Skeletal muscle cell (primary cell): ENCODE measurements at places on chromosomes 4 and X.

DNA sequence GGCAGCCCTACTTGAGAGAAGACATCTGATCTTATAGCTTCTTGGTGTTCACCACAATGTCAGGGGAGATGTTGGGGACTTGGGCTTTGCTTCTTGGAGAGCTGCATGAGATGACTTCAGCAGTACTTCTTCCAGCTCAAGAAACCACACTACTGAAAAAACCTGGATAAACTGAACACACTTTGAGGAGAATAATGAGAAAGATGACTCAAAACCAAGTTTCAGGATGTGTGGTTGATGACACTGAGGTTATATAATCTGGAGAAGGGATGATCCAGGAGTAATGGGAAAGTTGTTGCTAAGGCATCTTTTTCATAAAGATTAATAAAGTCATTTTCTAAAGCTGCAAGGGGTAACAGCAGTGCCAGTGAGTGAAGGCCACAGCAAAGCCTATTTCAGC lies 58.4 kb upstream of the PNPLA4 start:
- DNase-seq: no peak

- DNase-seq: no peak
Measured at GRCh38 chr4:105748222-105748621, 39.6 kb downstream of the GSTCD start.

- no peak for DNase-seq
Measured at GRCh38 chrX:48490661-48491060, 14.7 kb downstream of the FTSJ1 start.

GRCh38 chr4:1347410-1347864 lies 429 bp downstream of the UVSSA start:
- peak; percentile 62 for DNase-seq

GRCh38 chr4:117971403-117971802 lies 62.9 kb upstream of the NDST3 start:
- no peak for DNase-seq

DNA sequence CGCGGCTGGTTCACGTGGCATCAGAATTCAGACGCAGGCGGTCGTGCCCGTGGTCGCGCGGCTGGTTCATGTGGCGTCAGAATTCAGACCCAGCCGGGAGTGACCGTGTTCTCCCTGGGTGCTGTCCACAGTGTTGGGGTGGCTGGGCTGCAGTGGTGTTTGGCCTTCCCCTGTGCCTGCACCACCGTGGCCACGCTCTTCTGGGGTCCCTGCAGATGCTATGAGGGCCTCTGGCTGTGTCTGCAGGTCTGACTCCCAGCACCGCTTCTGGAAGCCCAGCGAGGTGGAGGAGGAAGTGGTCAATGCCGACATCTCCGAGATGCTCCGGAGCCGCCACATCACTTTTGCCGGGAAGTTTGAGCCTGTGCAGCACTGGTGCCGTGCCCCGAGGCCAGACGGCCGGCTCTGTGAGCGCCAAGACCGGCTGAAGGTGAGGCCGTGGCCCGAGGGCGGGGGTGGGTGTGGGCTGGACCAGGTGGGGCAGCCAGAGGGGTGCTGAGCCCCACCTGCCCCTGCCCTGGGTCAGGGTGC lies 26.4 kb downstream of the NKX1-1 start:
- no peak for DNase-seq

- no peak for DNase-seq
Measured at GRCh38 chrX:16461968-16462367, 188.0 kb upstream of the S100G start.

GRCh38 chr4:7020290-7020689 lies 22.9 kb upstream of the TADA2B start:
- DNase-seq: no peak

- peak; percentile 41 for DNase-seq
Measured at GRCh38 chr4:141802333-141802732, 165.9 kb downstream of the IL15 start.

- no peak for DNase-seq
Measured at GRCh38 chrX:40385682-40386081, 195.1 kb upstream of the ATP6AP2 start.

DNA sequence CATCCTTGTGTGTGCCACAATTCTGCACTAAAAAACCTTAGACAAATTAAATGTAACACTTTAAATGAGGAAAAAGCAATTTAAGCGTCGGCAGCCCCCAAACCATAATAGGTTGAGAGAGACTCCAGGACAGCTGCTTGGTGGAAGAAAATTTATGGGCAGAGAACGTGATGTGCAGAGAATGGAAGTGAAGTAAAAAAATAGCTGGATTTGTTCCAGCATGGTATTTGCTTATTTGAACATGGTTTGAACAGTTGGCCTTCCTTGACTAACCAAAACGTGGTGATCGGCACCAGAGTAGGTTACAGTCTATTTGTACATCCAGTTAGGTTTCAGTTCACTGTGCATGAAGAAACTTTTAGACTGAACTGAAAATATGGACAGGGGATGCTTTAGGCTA lies 343.0 kb upstream of the CPEB2 start:
- no peak for DNase-seq

GRCh38 chr4:39032218-39033085 lies at the start of gene TMEM156:
TSS of gene TMEM156 (minus strand) at chr4:39032409. CDS start at chr4:39032313, 96 bp downstream.
- DNase-seq: no peak

GRCh38 chrX:3154386-3154975 lies 113.2 kb downstream of the ARSF start:
- DNase-seq: no peak

- DNase-seq: no peak
Measured at GRCh38 chr4:48862661-48863060, 31.8 kb downstream of the OCIAD1 start.

DNA sequence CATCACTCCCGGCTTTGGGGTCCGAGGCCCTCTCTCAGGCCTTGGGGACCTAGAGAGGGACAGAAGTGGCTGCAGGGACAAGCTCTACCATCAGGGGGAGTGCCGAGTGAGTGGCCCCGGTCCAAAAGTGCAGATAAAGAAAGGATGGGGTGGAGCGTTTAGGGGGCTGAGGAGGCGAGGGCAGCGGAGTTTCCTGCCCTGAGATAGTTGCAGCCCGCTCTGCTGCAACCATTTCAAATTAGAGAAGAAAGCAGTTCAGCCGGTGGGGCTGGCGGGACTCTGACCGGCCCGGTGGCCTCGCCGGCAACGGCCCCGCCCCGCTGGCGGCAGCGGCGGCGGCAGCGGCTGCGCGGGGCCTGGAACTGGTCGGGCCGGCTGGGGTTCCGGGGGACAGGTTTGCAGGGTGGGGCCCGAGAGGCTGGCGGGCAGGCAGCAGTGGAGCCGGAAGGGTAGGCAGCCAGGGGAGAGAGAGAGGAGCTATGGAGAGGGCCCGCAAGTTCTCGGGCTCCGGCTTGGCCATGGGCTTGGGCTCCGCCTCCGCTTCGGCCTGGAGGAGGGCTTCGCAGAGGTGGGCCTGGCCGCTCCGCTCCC lies 7.6 kb downstream of the DLG3 start:
- no peak for DNase-seq

DNA sequence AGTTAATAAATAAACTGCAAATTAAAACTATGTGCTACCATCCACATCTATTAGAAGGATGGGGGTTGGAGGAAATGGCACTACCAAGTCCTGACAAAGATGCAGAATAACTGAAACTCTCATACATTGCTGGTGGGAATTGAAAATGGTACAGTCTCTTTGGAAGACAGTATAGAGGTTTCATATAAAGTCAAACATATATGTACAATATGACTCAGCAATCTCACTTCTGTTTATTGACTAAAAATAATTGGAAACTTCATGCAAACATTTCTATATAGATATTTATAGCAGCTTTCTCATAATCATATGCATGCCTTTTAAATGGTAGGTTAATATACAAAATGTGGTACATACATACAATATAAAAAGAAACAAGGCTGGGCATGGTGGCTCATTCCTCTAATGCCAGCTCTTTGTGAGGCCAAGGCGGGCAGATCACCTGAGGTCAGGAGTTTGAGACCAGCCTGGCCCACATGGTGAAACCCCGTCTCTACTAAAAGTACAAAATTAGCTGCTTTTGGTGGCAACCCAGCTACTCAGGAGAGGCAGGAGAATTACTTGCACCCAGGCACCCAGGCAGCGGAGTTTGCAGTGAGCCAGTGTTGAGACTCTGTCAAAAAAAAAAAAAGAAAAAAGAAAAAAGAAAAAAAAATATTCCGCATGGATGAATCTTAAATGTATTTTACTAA lies 225.0 kb upstream of the CXXC4 start:
- DNase-seq: no peak

- no peak for DNase-seq
Measured at GRCh38 chrX:26722666-26723428, 506.9 kb downstream of the MAGEB5 start.

GRCh38 chrX:54407266-54407665 lies 32.9 kb upstream of the TSR2 start:
- DNase-seq: no peak

DNA sequence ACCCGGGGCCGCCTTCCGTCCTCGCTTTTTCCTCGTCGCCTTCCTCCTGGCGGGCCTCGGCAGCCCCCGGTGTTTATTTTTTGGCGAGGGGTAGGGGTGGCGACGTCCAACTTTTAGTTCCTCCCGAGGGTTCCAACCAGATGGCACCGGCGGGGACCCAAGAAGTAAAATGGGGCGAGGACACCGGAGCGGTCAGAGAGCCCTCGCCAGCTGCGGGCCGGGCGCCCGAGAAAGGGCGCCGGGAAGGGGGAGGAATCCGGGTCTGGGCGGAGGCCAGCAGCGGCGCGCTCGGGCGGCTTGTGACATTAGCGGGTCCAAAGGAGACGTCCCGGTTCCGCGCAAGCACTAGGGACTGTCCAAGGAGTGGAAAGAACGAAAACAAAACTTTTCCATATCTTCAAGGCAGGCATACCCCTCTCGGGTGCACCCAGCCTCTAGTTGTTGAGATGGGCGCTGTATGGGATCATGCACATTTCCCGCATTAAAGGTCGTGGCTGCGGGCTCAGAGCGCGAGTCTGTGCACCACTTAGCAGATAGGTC lies 691 bp upstream of the USP46 start:
- no peak for DNase-seq

GRCh38 chr4:114613560-114613959 lies 15.0 kb downstream of the UGT8 start:
- DNase-seq: no peak

DNA sequence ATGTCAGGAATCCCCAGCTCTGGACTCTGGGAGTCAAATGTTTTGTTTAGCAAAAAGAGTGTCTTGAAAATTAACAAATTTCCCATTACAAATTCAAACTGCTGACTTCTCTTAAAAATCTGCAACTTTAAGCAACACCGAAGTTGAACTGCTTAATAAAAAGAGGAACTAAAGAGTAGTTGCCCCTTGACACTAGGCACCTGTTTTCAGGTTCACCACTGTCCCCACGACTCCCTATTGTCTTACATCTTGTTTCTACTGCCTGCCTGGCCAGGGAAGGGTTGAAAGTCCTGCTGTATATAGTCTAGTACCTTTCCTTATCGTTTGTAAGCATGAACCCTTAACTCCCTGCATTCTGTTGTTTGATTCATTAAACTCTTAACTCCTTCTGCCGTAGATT lies 173.9 kb downstream of the SCFD2 start:
- no peak for DNase-seq

- no peak for DNase-seq
Measured at GRCh38 chr4:108532738-108533137, 87.6 kb upstream of the RPL34 start.

- peak; percentile 2 for DNase-seq
Measured at GRCh38 chrX:69387567-69388487, 116.3 kb upstream of the NALF2 start.

- no peak for DNase-seq
Measured at GRCh38 chrX:46710425-46710824, 48.5 kb downstream of the SLC9A7 start.

DNA sequence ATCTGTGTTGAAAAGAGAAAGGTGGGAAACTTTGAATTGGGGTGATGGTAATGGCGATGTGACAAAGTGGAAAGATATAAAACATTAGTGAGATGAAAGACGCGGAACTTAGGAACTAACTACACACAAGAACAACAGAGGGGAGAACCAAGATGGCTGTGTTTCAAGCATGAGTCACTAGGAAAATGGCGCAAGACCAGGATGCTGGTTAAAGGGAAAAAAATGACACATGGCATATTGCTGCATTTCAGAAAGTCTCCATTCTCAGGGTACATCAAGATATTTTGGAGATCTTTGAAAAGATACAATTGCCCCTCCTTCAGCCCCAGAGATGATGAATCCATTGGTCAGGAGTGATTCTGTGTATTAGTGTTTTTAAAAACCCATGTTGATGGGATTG lies 164.4 kb downstream of the FBXO8 start:
- peak; percentile 68 for DNase-seq

GRCh38 chr4:22573641-22574040 lies 57.8 kb upstream of the ADGRA3 start:
- DNase-seq: no peak

GRCh38 chr4:150069353-150069752 lies 8.9 kb upstream of the DCLK2 start:
- DNase-seq: no peak

DNA sequence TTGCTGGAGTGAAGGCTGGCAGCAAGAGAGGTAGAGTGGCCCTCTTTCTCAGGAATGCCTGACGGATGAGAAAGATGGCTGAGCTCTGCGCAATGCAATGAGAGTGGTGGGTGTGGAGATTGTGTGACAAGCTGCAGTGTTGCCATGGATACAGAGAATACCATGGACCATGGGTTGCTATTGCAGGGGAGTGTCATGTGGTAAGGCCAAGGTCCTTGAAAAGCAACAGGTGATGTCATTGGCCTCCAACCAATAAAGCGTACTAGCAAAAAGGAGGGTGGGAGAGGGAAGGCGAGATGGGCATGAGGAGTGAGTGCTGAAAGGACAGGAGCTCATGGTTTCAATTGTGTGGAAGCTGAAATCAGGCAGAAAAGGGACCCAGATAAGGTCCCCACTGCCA lies 1.8 kb downstream of the PNMA5 start:
- no peak for DNase-seq

- no peak for DNase-seq
Measured at GRCh38 chr4:18052158-18052557, 30.6 kb upstream of the LCORL start.

DNA sequence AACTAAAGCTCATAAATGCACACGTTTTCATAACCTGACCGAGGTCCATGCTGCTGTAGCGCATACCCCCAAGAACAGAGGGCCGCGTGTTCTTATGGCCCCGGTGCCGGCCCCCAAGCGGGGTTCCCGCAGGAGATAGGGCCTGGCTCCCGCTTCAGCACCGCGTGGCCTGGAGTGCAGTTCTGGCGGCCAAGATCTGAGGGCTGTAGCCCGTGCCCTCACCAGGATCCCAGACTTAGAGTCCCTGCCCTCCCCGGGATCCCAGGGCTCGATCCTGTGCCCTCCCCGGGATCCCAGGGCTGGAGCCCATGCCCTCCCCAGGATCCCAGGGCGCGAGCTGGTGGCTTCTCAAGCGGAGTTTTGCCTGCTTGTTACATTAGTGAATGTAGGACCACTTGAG lies 1.0 kb upstream of the GRPEL1 start:
- DNase-seq: no peak

GRCh38 chrX:46788902-46789301 lies 30.0 kb upstream of the SLC9A7 start:
- no peak for DNase-seq
